ENCODE measurements at places on chromosomes 12 and 14. TPM values are rescaled to one million over a fixed set of nuclear protein-coding genes. Genes with fewer than 3 reads are reported as not detected.

RHEBL1 gene
- 0.43 TPM for polyA plus RNA-seq

ACTN1 gene
- polyA plus RNA-seq, result 67.2 TPM

GLIPR1L1 gene
- not detected for polyA plus RNA-seq

RIPK3 gene
- 4.9 TPM for polyA plus RNA-seq

MDGA2 gene
- not detected for polyA plus RNA-seq

TRIM9 gene
- 0.48 TPM for polyA plus RNA-seq

NXPH4 gene
- polyA plus RNA-seq, result 1.8 TPM

CBLN3 gene
- polyA plus RNA-seq, result 1.0 TPM

CELA1 gene
- not detected for polyA plus RNA-seq

PMCH gene
- polyA plus RNA-seq, result not detected

DGKA gene
- polyA plus RNA-seq, result 17.3 TPM

LBHD2 gene
- polyA plus RNA-seq, result not detected

GNB3 gene
- polyA plus RNA-seq, result 1.9 TPM

PDZRN4 gene
- polyA plus RNA-seq, result not detected

VRTN gene
- not detected for polyA plus RNA-seq

ACOT6 gene
- not detected for polyA plus RNA-seq

SLC6A13 gene
- polyA plus RNA-seq, result 5.6 TPM

HCAR3 gene
- polyA plus RNA-seq, result not detected

TSPAN11 gene
- 0.67 TPM for polyA plus RNA-seq

MARS1 gene
- 94.7 TPM for polyA plus RNA-seq

KRT8 gene
- 161 TPM for polyA plus RNA-seq

MYH7 gene
- 641 TPM for polyA plus RNA-seq

RHNO1 gene
- polyA plus RNA-seq, result 5.3 TPM

HOXC6 gene
- polyA plus RNA-seq, result 0.03 TPM

MAGOHB gene
- polyA plus RNA-seq, result 14.6 TPM

CLEC1B gene
- polyA plus RNA-seq, result 0.04 TPM

TAS2R43 gene
- polyA plus RNA-seq, result not detected

KRT2 gene
- polyA plus RNA-seq, result not detected

ADGRD1 gene
- 16.8 TPM for polyA plus RNA-seq

BDKRB1 gene
- 0.09 TPM for polyA plus RNA-seq

PLEKHD1 gene
- polyA plus RNA-seq, result 0.01 TPM

PTPRO gene
- polyA plus RNA-seq, result 0.42 TPM

C1QL4 gene
- not detected for polyA plus RNA-seq

RAB15 gene
- polyA plus RNA-seq, result 35.7 TPM

KERA gene
- not detected for polyA plus RNA-seq

KSR2 gene
- not detected for polyA plus RNA-seq

SYCP3 gene
- 0.07 TPM for polyA plus RNA-seq

UTP20 gene
- polyA plus RNA-seq, result 1.5 TPM

KRT75 gene
- polyA plus RNA-seq, result not detected

GLIPR1L2 gene
- 0.80 TPM for polyA plus RNA-seq

PELI2 gene
- polyA plus RNA-seq, result 0.87 TPM

GDF3 gene
- polyA plus RNA-seq, result 0.36 TPM

SPIC gene
- not detected for polyA plus RNA-seq

Data from heart right ventricle (tissue), 16 donors.